Renal cortex interstitium (tissue), 15 donors: ENCODE measurements at places on chromosomes 7 and 10.

DNA sequence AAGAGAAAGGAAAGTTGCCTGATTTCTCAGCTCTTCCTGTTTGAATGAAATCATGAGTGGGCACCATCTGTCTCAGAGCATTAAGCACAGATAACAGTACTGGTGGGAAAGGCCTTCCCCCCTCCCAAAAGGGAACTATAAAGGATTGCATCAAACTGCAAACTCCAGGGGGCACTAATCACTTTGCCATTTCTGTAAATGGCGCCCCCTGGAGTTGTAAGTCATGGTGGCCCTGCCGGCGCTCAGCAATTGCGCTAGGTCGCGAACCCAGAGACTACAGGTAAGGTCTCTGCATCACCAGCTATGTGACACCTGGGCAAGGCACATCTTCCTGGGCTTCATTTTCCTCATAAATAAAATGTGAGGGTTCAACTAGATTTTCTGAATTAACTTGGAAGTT is 11.1 kb downstream of the LRRC4 start:
- DNase-seq, result no peak

DNA sequence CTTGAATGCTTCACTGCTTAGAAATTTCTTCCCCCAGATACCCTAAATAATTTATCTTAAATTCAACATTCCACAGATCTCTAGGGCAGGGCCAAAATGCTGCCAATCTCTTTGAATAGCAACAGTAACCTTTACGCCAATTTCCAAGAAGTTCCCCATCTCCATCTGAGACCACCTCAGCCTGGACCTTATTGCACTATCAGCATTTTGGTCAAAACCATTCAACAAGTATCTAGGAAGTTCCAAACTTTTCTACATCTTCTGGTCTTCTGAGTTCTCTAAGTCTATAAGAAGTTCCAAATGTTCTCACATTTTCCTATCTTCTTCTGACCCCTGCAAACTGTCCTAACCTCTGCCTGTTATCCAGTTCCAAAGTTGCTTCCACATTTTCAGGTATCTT is 1306.9 kb upstream of the SORCS1 start:
- DNase-seq, result no peak

DNA sequence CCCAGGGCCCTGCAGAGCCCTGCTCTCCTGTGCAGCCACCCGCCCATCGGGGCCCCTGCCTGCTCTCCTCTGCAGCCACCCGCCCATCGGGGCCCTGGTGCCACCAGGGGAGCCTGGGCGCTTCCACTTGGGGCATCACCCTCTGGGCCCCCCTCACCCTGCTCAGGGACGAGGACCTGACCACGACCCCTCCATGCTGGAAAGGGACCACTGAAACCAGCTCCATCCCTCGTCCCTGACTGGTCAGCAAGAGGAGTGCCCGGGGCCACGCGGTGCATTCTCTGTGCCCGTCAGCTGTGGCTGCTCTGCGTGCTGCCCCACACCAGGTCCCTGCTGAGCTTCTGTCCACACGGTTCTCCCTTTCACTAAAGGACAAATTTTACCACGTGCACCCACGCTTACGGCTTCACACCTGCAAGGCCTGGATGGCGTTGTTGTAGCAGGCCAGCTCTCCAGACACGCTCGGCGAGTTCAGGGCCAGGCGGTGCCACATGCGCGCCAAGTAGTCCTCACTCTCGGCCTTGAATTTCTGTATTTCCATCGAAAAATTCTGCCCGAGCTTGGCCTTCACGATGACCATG is 57.6 kb downstream of the CFAP46 start:
- DNase-seq, result no peak

GRCh38 chr10:77670817-77671443 is 33.3 kb upstream of the KCNMA1 start:
- DNase-seq, result no peak

GRCh38 chr10:50416881-50417280 is 165.6 kb upstream of the ASAH2 start:
- DNase-seq, result no peak

DNA sequence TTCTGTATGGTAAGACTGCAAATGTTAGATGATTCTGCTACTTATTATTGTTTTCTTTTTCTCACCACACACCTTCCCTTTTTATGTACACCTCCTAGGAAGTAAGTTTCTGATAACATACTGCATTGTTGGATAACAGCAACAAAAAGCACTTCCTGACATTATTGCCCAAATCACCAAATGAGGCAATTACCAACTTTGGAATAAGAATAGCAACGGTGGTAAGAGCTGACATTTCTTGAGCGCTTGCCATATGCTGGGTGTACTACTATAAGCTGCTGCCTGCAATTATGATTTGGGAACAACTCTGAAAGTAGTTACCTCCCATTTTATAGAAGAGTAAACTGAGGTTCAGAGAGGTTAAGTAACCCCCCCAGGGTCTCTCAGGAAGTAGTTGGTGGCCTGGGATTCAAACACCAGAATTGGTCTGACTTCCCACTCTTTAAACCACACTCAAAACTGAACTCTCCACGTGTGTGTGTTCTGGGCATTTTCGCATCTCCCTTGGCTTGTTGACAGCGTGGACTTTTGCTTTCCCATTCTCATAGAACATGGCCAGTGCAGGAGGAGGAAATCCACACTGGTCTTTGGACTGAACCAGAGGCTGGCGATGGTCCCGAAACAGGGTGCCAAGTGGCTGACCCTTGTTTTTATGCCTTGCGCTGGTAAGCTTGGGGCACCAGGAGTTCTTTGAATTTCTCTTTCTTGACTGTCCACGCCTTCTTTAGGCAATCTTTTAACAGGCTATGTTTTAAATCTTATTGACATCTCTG is 71.4 kb downstream of the TCF7L2 start:
- no peak for DNase-seq
